SJSA1 (cell line): ENCODE measurements at places on chromosomes 4 and X. TPM values are rescaled to one million over a fixed set of nuclear protein-coding genes. Genes with fewer than 3 reads are reported as not detected.

DNA sequence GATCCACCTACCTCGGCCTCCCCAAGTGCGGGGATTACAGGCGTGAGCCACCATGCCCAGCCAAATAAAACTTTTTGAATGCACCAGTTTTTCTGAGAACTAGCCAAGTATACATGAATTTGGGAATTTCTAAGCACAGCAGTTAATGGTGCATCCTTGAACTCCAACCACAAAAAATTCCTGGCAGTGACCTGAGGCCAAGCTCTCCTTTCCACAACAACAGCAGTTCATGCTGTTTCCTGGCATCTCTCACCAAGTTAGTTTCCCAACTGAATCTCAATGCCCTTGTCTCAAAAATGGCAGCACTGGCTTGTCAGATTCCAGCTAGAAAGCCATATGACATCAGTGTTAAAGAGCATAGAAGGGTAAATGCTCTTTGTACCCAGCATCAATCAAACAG, 15.9 kb upstream of the XKRX start:
- no peak for DNase-seq
- H3K27me3 ChIP-seq: no peaks in the 10 kb centered on the region
- no peaks in the 10 kb centered on the region for H3K36me3 ChIP-seq
- H3K4me1 ChIP-seq: no peaks in the 10 kb centered on the region
- H3K27ac ChIP-seq: no peak overlapping the region

- H3K4me3 ChIP-seq: no peak overlapping the region
- no peak for DNase-seq
- 0 out of 2 replicates have a peak, but pooled peaks cover 4% of the 10 kb centered on the region for H3K36me3 ChIP-seq
- H3K4me1 ChIP-seq: no peaks in the 10 kb centered on the region
- no peaks in the 10 kb centered on the region for H3K27me3 ChIP-seq
Measured at GRCh38 chr4:3520276-3520675, 11.9 kb downstream of the LRPAP1 start.

DNA sequence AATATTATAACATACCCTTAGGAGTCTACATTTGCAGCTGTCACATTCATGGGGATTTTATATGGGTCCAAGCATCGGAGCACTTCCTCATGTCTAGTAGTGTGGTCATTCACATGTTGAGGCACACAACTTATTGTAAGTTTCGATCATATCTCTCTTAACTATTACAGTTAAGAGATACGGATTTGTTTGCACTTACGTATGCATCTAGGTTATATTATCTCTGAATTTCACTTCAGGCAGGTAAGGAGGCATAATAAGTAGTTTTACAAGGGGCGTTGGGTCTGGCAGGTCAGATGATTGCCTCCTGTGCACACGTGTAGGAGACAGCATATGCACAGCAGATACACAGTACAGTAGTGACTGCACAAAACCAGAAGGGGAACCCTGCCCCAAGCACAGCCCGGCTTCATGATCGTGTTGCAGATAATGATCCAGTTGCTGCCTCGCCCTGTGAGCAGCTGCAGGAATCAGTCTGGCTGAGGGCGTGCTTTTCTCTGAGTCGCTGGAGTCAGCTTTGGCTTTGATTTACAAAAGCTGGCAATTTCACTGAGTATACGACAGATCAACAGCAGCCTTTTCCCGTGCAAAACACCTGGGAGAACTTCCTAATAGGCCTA, 302.9 kb upstream of the GATB start:
- DNase-seq: no peak
- no peak overlapping the region for H3K4me3 ChIP-seq
- peaks cover 3% of the 10 kb centered on the region; the same call in 1 of the 2 replicates for H3K27me3 ChIP-seq
- no peaks in the 10 kb centered on the region for H3K4me1 ChIP-seq
- H3K36me3 ChIP-seq: no peaks in the 10 kb centered on the region

Gene ATOH1
- total RNA-seq: not detected in 2 replicates

- no peaks in the 10 kb centered on the region for H3K27me3 ChIP-seq
- H3K36me3 ChIP-seq: no peaks in the 10 kb centered on the region
- no peak overlapping the region for H3K4me3 ChIP-seq
Measured at GRCh38 chrX:24241822-24242648, 71.8 kb downstream of the SUPT20HL2 start.

DNA sequence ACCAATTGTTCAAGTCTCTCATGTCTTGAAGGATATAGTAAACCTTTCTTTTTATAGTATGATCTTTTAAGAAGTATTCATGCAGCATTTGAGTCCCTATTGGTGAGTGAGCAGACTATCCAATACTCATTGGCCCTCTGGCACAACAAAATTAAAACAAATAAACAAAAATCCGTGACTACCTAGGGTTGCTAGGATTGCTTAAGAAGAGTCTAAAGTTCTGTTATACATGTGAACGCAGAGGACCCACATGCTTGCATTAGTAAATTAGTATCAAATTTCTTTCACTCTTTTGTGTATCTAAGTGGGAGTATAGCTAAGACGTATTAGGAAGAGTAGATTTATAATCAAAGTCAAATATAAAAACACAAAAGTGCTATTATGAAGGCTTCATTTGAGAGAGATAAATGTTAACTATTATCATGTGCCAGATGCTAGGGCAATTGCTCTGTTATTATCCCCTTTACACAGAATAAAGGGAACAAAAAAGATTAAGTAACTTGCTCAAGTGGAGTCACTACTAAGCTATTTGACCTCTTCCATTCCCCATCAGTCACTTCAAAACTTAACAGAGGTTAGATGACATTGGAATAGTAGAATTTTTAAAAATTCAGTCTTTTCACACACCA, 29.2 kb upstream of the LARP1B start:
- peaks cover 11% of the 10 kb centered on the region; the same call in 1 of the 2 replicates for H3K36me3 ChIP-seq
- no peak overlapping the region for H3K27ac ChIP-seq
- no peak overlapping the region for H3K4me3 ChIP-seq

DNA sequence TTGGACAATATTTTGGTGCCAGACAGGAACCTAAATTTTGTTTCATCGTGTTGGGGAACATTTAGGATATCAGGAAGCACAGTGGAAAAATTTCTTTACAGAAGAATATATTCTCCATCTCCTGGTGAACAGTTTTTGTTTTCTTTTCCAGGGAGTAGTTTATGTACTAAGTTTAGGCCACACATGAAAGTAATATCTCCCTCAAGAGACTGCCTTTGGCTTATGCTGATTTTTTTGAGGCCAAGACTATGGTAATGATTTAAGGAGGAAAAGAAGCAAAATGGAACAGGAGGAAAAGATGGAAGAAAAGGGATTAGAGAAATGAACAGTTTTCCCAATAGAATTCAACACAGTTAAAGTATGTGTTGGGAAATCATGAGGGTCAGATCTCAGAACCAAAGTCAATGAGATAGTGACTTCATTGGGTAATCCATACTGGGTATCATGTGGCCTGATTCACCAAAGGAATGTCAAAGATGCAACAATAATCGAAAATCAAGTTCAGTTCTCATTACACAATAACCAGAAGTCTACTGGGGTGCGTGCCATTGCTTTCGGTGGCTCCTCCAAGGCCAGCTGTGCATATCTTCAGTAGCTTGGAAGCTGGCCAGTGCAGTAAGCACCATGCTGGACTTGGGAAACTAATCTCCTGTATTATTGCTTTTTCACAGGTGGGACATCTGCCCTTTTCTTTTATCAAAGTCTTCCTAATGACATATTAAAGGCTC, 234.8 kb downstream of the COL25A1 start:
- H3K4me3 ChIP-seq: no peak overlapping the region
- no peaks in the 10 kb centered on the region for H3K4me1 ChIP-seq
- no peaks in the 10 kb centered on the region for H3K27me3 ChIP-seq
- no peaks in the 10 kb centered on the region for H3K36me3 ChIP-seq
- no peak for DNase-seq

Gene KLF8
- 0.16 and 0.50 TPM in 2 replicates for total RNA-seq

Gene TCEAL7
- not detected in 2 replicates for total RNA-seq

DNA sequence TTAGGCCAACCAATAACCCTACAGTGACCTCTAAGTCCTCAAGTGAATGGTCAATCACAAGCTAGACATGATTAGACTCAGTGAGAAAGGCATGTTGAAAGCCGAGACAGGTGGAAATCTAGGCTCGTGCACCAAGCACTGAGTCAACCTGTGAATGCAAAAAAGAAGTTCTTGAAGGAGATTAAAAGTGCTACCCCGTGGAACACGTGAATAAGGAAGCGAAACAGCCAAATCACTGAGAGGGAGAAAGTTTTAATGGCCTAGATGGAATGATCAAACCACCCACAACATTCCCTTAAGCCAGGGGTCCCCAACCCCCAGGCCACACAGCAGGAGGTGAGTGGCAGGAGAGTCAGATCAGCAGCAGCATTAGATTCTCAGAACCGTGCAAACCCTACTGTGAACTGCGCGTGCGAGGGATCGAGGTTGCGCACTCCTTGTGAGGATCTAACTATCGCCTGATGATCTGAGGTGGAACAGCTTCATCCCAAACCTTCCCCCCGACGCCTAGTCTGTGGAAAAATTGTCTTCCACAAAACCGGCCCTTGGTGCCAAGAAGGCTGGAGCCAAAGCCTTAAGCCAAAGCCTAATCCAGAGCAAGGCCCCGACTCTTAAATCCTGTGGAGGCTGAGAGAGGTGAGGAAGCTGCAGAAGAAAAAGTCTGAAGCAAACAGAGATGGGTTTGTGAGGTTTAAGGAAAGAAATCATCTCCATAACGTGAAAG, 19.5 kb upstream of the PDE6B start:
- H3K36me3 ChIP-seq: no peaks in the 10 kb centered on the region
- no peak overlapping the region for H3K27ac ChIP-seq
- H3K4me1 ChIP-seq: no peaks in the 10 kb centered on the region
- no peak overlapping the region for H3K4me3 ChIP-seq
- H3K27me3 ChIP-seq: no peaks in the 10 kb centered on the region

- no peaks in the 10 kb centered on the region for H3K27me3 ChIP-seq
- peak overlapping the region; percentile 53 for H3K27ac ChIP-seq
- no peak overlapping the region for H3K4me3 ChIP-seq
- no peak for DNase-seq
- H3K4me1 ChIP-seq: peaks cover 22% of the 10 kb centered on the region
Measured at GRCh38 chr4:52588097-52588496, 71.0 kb downstream of the USP46 start.

DNA sequence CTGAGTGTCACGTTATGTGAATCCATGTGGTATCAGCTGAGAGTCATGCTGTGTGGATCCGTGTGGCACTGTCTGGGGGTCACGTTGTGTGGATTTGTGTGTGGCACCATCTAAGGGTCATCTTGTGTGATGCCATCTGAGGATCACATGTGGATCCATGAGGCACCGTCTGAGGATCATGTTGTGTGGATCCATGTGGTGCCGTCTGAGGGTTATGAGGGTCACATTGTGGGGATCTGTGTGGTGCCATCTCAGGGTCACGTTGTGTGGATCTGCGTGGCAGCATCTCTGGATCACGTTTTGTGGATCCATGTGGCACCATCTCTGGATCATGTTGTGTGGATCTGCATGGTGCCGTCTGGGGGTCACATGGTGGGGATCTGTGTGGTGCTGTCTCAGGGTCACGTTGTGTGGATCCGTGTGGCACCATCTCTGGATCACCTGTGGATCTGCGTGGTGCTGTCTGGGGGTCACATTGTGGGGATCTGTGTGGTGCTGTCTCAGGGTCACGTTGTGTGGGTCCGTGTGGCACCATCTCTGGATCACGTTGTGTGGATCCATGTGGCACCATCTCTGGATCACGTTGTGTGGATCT, 6.9 kb downstream of the PDE6B start:
- no peaks in the 10 kb centered on the region for H3K27me3 ChIP-seq
- no peak overlapping the region for H3K27ac ChIP-seq
- no peak overlapping the region for H3K4me3 ChIP-seq

DNA sequence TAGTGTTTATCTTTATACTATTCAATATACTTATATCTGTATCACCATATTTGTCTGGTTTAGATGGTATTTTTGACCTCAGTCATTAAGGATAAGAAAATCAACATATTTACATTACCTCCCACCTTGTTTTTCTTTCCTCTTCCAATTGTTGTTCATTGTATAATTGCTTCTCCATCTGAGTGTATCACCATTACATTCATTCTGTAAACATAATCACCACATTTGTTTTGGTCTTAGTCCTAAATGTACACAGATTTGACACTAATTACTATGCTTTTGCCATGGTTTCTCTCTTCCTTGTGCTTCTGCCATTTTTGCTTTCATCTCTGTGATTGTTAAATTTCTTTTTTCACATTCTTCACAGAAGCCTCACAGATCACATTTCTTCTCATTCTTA, 12.7 kb downstream of the ARMCX6 start:
- no peaks in the 10 kb centered on the region for H3K27me3 ChIP-seq
- DNase-seq: no peak
- H3K4me1 ChIP-seq: no peaks in the 10 kb centered on the region
- H3K27ac ChIP-seq: no peak overlapping the region

GRCh38 chr4:59869056-59869455, 1331.1 kb upstream of the ADGRL3 start:
- no peaks in the 10 kb centered on the region for H3K4me1 ChIP-seq
- no peak for DNase-seq
- no peak overlapping the region for H3K27ac ChIP-seq

DNA sequence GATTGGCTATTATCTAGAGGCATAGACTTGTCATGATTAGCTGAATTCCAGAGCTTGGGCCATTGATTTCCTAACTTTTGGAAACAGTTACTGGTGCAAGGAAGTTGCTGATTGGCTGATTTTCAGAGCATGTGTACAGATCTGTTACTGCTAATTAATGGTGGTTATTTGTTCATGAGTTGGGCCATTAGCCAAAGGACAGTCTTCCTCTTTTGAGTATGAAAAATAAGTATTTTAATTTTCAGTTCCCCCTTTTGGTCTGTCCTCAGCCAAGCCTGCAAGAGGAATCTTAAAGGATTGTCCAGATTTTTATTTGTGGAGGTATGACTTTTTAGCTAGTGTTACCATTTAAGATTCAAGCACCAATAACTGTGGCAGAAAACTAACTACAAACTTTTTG, 7.0 kb upstream of the DSPP start:
- no peak overlapping the region for H3K4me3 ChIP-seq
- DNase-seq: no peak
- H3K36me3 ChIP-seq: no peaks in the 10 kb centered on the region

GRCh38 chrX:134324359-134324758, 87.4 kb downstream of the CCDC160 start:
- H3K4me3 ChIP-seq: no peak overlapping the region
- H3K27ac ChIP-seq: no peak overlapping the region
- H3K27me3 ChIP-seq: no peaks in the 10 kb centered on the region

GRCh38 chrX:129808829-129809796, 29.4 kb downstream of the SASH3 start:
- no peak overlapping the region for H3K4me3 ChIP-seq
- no peaks in the 10 kb centered on the region for H3K4me1 ChIP-seq
- H3K36me3 ChIP-seq: no peaks in the 10 kb centered on the region; the same call in 1 of the 2 replicates
- no peak overlapping the region for H3K27ac ChIP-seq

DNA sequence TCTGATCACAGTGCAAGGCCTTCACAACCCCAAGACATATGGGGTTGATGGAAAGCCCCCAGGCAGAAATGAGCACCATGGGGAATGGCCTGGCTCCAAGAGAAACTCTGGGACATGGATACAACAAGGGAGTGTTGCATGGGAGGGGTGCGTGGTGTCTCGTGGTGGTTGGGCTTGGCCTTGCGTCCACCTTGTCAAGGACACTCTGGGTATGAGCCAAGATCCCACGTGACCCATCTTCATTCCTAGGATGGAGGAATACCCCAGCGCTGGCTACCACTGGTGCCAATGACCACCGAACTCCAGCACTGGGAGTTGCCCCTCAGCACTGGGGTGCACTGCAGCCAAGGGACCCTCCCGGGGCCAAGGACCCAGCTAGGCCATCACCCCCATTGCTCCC, 267.5 kb upstream of the AGTR2 start:
- H3K4me3 ChIP-seq: no peak overlapping the region
- no peaks in the 10 kb centered on the region for H3K4me1 ChIP-seq
- H3K27ac ChIP-seq: no peak overlapping the region

GRCh38 chrX:155216940-155217440, 730 bp downstream of the VBP1 start:
- H3K36me3 ChIP-seq: no peaks in the 10 kb centered on the region
- peak overlapping the region; percentile 85 for H3K4me3 ChIP-seq
- peak overlapping the region; percentile 90 for H3K27ac ChIP-seq
- H3K27me3 ChIP-seq: no peaks in the 10 kb centered on the region
- DNase-seq: no peak

Gene UGT2B17
- 0.08 TPM in 1 of 2 replicates, not detected in the other for total RNA-seq

Gene BEND2
- total RNA-seq: not detected in 2 replicates

Gene FATE1
- total RNA-seq: not detected in 2 replicates
